ENCODE measurements at places on chromosomes 3 and 15.

GRCh38 chr3:161038725-161039124 is 66.4 kb downstream of the B3GALNT1 start:
- no peak for DNase-seq

GRCh38 chr3:185365291-185366073 is 2.5 kb downstream of the MAP3K13 start:
- DNase-seq: no peak

GRCh38 chr3:195094191-195094921 is 176.6 kb downstream of the XXYLT1 start:
- no peak for DNase-seq

- DNase-seq: no peak
These were observed 126.1 kb downstream of the SERPINI1 start for GRCh38 chr3:167861649-167862048.

- DNase-seq: no peak
These were observed 17.1 kb downstream of the ADCY5 start for GRCh38 chr3:123431658-123432324.

GRCh38 chr15:31302029-31302657 is 24.5 kb upstream of the KLF13 start:
- no peak for DNase-seq

DNA sequence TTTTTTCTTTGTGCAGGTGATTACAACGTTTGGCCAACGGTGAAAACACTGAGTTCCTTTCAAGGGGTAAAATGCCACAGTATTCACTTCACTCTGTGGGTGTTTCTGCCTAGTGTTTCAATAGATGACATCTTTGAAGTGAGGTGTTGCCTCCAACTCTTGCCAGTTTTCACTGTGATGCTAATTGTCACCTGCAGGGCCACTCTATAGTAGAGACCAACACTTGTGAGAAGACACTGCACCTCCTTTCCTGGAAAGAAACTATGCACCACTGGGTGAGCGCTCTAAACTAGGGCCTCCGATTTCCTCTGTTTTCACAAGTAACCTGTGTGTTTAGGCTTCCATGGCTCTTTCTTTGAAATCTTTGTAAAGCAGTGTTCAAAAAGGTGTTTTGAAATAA is 98.3 kb downstream of the THRB start:
- DNase-seq: no peak

GRCh38 chr15:66955871-66956585 is 109.4 kb upstream of the SMAD3 start:
- no peak for DNase-seq

- no peak for DNase-seq
These were observed 247.6 kb upstream of the PROK2 start for GRCh38 chr3:72032441-72033135.

DNA sequence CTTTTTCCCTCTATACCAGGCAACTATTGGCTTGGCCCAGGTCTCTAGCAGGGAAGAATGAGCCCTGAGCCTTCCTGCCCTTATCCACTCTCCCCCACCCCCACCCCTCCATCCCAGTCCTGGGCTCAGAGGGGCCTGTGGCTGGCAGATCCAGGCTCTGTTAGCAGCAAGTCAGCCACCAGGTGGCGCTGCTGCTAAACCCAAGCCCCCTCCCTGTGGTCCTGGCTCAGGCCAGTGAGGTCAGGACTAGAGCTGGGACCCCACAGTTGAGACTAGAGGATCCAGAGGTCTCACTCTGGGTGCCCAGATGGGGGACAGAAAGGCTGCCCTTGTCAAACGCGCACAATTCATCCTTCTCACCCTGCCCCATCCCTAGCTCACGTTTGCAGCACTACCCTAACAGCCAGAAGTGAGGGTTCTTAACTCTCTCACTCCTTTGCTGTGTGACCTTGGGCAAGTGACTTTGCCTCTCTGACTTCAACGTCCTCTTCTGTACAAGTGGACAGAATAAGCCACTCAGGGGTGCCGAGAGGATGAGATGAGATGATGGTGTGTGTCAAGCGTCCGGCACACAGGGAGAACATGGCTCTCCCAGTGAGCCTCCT is 46.8 kb upstream of the SLC6A1 start:
- DNase-seq: peak; percentile 24

GRCh38 chr3:47888986-47889757 is 86.2 kb downstream of the DHX30 start:
- DNase-seq: no peak

DNA sequence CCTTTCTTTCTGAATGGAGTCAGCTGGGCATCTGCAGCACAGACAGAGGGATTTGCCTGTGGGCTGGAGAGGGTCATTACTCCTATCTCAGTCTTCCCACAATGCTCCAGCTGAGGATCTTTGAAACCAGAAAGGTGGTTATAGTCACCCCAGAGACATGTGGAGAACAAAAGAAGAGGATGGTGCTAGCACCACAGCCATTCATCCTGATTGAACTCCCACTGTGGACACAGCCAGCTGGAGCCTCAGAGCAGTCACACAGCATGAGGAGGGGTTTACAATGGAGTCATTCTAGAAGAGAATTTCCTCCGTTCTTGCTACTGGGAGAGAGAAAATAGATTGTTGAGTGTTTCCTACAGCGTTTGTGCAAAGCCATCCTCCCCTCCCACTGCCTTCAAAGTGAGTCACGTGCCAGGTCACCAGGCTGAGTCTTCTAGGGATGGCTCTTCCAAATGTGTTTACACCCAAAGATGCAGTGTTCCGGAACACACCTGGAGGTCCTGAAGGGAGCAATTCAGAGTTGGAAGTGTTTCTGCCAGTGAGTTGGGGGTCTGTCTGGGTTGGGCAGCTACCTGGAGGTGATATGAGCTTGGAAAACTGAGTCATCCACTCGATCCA is 18.9 kb upstream of the GREM1 start:
- no peak for DNase-seq
